ENCODE measurements at places on chromosomes 4 and X.

DNA sequence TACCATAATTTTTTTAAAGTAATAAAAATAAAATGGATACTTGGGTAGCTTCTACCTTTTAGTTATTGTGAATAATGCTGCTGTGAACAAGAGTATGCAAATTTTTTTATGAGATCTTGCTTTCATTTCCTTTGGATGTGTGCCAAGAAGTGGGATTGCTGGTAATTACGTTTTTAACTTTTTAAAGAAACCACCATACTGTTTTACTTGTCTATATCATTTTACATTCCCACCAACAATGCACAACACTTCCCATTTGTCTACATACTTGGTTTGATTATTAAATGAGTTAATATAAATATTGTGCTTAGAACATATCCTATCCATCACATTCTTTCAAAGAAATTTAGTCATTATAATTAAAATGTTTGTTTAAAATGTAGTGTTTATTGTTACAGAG lies 3.9 kb upstream of the SULT1B1 start:
- no peak for DNase-seq

DNA sequence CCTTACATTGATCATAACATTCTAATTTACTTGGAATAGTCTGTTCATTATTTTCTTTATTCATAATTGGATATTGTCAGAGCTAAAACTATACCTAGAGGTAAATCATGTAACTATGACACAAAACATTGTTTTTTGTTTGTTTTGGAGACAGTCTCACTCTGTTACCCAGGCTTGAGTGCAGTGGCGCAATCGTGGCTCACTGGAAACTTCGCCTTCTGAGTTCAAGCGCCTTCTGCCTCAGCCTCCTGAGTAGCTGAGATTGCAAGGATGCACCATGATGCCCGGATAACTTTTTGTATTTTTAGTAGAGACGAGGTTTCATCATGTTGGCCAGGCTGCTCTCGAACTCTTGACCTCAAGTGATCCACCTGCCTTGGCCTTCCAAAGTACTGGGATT lies 265.2 kb downstream of the FBXO8 start:
- no peak for DNase-seq

- no peak for DNase-seq
Measured at GRCh38 chrX:41705680-41706374, 17.1 kb downstream of the GPR34 start.

GRCh38 chr4:148017801-148018200 lies 285.9 kb downstream of the ARHGAP10 start:
- DNase-seq: no peak

DNA sequence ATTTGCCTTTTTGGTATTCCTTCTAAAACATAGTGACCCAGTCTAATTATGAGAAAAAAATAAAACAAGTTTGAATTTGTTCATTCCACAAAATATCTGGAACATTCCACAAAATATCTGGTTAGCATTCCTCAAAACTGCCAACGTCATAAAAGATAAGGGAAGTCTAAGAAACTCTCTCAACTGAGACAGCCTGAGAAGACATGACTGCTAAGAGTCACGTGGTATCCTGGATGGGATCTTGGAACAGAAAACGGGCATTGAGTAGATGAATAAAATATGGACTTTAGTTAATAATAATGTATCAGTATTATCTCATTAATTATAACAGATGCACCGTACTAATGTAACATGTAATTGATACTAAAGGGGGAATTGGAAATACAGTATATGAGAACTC lies 280.9 kb downstream of the ARAP2 start:
- DNase-seq: no peak

- DNase-seq: no peak
Measured at GRCh38 chr4:47736555-47736954, 101.3 kb downstream of the CORIN start.

GRCh38 chrX:141609111-141609510 lies 19.6 kb downstream of the SPANXA2 start:
- DNase-seq: no peak

DNA sequence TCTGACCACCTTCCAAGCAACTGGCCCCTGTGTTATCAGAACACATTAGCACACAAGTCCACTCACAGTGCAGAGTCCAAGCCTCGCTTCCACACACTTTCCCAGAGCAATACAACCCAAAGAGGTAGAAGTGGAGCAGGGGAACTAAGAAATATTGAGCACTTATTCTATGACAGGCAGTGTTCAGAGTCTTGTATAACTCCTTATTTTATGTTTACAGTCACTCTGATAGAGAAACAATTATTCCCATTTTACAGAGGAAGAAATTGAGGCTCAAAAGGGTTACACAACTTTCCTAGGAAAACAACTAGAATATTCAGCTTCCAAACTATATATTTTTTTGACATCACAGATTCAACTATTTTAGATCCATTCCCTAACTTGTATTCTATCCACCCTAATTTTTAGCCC lies 18.3 kb upstream of the TMEM154 start:
- no peak for DNase-seq

- DNase-seq: no peak
Measured at GRCh38 chr4:90027565-90027964, 99.6 kb upstream of the CCSER1 start.

DNA sequence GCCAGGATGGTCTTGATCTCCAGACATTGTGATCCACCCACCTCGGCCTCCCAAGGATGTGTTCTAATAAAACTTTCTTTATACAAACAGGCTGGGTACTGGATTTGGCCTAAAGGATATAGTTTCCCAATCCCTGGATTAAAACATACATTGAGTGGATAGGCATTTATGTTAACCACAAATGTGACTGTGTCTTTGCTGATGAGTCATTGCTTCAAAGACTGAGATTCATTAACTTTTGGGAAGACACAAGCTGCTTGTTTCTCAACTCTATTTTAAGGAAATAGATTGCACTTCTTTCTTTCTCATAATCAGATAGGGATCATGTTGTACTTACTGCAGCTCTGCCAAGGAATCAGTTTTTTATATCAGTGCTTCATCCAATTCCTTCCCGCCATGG lies 131.3 kb upstream of the AGA start:
- DNase-seq: no peak

- DNase-seq: no peak
Measured at GRCh38 chrX:153926552-153926857, 441 bp upstream of the ARHGAP4 start.

DNA sequence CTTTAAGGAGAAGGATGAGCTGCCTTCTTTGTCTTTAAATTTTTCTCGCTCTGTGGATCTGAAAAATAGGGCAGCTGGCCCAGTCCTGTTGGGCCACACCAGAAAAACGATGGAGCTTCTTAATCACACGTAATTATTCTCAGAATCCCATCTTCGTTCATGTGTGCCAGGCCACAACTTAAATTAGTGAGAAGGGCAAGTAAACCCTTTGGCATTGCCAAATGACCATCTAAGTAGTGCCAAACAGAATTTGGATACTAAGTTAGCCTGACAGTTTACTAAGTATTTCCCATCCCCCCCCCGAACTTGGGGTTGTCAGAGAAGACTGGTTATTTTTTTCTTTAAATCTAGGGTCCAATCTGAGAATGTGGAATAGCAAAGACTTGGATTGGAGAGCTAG lies 62.0 kb downstream of the CASP3 start:
- DNase-seq: no peak

- no peak for DNase-seq
Measured at GRCh38 chrX:10932842-10933440, 178.2 kb upstream of the HCCS start.

DNA sequence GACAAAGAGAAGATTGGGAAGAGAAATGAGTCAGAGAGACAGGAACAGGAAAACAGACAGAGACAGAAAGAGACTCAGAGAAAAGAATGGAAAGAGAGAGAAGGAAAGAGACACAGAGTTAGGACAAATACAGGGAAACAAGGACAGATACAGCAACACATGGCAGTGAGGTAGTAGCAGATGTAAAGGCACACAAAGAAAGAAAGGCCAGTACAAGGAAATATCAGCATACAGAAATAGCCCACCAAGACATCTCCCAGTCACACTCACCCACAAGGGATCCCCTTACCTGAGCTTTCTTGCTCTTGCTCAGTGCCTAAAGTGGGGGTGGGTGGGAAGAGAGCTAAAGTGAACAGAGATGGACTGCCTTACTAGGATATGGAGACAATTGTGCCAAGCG lies 4.2 kb downstream of the GRIPAP1 start:
- no peak for DNase-seq

- no peak for DNase-seq
Measured at GRCh38 chr4:182169572-182169971, 73.6 kb upstream of the TENM3 start.

GRCh38 chr4:71978210-71978835 lies 53.5 kb upstream of the NPFFR2 start:
- DNase-seq: no peak

DNA sequence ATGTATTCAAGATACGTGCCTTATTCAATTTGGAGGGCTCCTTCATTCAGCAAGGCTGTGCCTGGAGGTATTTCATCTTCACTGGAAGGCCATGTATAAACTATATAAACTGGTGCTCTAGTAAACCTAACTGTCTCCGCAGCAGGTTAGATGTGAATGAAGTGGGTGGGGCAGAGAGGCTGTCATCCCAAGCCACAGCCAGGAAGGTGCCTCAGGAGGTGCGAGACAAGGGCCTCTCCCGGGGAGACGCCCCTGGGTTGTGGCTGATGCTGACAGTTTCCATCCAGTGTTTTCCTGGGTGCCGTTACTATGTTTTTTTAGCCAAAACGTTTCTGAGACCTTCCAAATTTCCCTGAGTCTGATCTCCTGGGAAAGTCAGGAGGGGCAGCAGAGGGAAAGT lies 221.5 kb upstream of the RPL34 start:
- no peak for DNase-seq

GRCh38 chrX:45778616-45779015 lies 577.9 kb upstream of the DIPK2B start:
- DNase-seq: no peak

DNA sequence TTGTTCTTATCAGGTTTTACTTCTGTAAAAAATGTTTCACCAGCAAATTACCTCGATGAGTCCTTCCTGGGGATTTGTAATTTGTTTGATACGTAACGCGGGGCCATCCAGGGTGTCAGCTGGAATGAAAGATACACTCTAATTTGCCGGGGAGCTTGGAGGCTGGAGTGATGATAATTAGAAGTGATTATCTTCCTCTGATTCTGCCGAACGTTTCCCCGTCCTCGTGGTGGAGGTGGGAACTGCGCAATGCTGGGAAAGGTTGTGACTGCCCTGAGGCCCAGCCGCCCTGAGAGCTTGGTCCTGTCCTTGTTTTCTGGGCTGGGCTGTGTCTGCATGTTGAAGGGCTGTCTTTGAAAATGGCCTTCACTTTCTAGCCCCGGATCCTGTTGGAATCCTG lies 48.0 kb downstream of the SORCS2 start:
- DNase-seq: no peak

- no peak for DNase-seq
Measured at GRCh38 chr4:183402771-183403170, 41.7 kb upstream of the CDKN2AIP start.

DNA sequence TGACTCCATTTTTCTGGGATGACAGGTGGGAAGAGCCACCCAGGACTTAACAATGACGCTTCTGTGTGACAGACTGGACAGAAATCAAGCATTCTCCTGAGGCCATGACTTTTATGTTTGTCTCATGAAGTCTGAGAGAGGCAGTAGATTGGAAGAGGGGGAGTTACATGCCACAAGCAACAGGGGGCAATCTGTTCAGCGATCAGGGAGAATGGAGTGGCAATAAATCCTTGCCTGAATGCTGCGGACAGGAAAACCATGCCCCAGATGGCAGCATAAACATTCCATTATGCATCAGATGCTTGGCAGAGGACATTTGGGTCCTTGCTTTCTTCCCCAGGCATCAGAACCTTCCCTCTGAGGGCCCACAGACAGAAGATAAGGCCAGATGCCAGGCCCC lies 312.4 kb upstream of the DIPK2B start:
- no peak for DNase-seq

DNA sequence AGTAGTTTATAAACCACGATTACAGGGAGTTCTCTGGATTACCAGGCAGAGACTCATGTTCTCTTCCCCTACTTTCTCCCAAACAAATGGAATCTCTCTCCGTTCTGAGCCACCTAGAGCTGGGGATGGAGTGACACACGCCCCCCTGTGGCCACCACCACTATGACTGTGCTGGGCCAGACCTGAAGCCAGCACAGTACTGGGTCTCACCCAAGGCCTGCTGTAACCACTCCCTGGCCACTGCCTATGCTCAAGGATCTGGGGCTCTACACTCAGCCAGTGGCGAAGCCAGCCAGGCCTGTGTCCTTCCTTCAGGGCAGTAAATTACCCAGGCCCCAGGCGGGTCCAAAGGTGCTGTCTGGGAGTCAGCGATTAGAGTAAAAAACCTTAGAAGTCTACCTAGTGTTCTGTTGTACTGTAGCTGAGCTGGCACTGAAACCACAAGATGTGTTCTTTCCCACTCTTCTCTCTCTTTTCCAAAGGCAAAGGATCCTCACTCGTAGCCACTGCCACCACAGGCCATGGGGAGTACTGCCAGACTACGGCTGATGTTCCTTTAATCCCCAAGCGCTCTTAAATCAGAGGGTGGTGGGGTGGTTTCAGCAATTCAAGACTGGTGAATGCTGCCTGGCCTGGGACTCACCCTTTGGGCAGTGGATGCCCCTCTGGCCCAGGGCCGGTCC lies 412.2 kb upstream of the ARX start:
- DNase-seq: no peak

DNA sequence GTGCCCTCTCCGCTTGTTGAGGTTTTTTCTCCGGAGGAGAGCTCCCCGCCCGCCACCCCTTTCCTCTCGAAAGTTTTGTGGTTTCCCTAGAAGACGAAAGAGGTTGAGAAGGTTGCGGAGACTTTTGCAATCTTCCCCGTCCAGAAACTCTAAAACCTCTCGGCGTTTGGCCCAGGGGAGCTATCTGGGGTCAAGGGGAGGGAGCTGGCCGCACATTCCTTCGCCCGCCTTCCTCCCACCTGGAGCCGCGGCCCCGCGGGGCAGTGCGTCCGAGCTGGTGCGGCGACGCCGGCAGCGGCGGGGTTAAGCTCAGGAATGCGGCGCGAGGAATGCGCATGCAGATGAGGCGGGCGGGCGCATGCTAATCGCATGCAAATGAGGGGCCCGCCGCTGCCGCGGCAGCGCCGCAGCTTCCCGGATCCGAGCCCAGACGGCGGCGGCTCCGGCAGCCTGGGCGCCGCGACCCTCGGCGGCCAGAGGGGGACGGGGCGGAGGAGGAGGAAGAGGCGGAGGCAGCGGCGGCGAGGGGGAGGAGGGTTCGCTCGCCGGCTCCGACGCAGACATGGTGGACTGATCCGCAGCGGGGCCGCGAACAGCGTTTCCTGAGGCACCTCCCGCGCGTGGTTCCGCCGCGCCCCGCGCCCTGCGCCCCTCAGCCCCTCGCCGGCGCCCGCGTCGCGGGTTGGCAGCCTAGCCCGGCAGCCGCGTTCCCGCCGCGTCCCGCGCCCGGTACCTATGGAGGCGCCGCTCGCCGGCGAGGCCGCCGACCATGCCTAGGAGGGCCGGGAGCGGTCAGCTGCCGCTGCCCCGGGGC lies at the start of gene WWC2:
Gene WWC2, plus strand, starts transcription at position 535 of the 814 bp plus-strand sequence. Its CDS starts 235 bp downstream, at position 770.
- DNase-seq: peak; percentile 91

DNA sequence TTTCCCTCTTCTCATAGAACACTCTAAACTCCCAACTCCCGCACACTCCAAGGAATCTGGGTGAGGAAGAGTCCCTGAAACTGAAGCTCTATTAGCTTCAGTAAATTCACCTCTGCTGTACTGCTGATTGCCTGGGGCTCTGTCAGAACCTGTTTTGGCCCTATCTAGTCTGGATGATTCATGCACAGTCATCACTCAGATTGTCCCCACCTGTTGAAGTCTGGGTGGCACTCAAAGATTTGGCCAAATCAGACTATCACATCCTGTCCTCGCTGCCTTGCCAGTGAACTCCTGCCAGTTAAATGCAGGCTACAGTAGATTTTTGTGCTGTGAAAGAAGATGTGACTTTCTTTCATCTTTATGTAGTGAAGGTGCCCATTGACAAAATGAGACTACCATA lies 63.5 kb upstream of the EMCN start:
- peak; percentile 80 for DNase-seq

- no peak for DNase-seq
Measured at GRCh38 chrX:16839219-16839851, 30.8 kb downstream of the RBBP7 start.
